ENCODE measurements at places on chromosomes 4 and X.

GRCh38 chr4:101415962-101416361 lies 68.6 kb upstream of the PPP3CA start:
- DNase-seq, result no peak

DNA sequence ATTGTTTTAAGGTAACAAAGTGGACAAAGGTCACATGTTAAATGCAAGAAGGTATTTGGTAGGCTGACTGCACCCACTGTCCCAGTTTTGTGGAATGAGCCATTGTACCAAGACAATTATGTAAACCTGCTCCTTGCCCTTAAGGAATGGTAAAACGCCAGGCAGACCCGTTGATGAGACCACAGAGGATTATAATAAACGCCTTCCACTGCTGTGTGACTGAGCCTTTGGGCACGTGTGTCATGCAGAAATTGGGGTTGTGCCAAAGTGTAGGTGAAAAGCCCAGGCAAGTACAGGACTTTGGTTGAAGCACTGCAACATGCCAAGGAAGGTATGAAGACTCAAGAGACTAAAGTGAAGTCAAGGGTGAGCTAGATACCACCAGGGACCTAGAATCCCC lies 59.7 kb downstream of the LRRC66 start:
- DNase-seq, result no peak

DNA sequence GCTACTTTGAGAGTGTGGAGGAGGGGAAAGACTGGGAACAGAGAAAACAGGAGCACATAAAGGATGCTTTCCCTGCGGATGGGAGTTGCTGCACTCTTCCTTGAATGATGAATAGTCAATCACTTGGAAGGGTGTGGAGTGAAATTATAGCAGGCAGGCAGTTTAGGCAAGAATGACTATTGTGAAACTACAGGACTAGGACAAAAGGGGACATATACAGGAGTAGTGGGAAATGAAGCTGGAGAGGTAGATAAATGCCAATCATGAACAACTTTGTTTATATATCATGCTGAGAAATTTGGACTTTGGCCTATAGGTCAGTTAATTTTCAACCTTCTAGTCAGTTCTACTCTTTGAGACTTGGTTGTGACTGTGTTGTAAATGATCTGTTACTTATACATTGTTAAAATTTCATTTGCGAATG lies 76.9 kb downstream of the PAQR3 start:
- no peak for DNase-seq

DNA sequence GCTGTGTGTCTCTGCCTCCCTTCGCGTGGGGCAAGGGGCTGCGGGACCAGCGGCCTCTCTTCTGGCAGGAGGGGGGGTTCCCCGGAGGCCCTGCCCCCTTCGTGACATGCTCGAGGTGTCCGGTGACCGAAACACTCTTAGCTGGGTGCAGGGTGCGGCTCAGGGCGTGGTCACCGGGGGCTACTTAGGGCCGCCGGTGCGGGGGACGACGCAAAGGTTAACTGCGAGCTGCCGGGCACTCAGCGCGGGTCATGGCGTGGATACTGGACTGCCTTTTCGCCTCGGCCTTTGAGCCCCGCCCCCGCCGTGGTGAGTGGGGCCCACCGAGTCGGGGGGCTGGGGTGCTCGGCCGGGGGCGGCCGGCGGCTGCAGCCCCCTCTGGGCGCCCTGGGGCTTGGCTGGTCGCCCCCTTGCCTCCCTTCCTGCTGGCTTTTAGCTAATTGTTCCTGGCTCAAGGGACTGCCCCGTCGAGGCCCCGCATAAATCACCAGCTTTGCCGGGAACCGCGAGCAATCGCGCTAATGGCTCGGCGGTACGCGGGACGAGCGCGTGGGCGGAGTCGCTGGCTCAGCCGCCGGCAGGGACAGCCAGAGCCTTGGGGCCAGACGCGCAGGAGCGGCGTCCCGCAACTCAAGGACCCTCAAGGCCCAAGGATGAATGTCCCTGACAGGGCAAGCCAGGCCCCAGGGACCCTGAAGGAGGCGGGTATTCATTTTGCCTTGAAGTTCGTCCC lies at the start of gene ARHGAP36:
TSS of gene ARHGAP36 (plus strand) at position 211 of the 733 bp plus-strand sequence. CDS start 23,320 bp downstream, outside the sequence.
- no peak for DNase-seq

- DNase-seq, result no peak
These were observed 75.4 kb upstream of the C4orf50 start for GRCh38 chr4:6093671-6094070.

- no peak for DNase-seq
These were observed 13.3 kb upstream of the DYNLT3 start for GRCh38 chrX:37860721-37861120.

- no peak for DNase-seq
These were observed 185.5 kb upstream of the ANXA10 start for GRCh38 chr4:167906851-167907250.

- DNase-seq, result no peak
These were observed 90.3 kb downstream of the JAKMIP1 start for GRCh38 chr4:6109842-6110560.

GRCh38 chr4:33218238-33218637 lies 2498.1 kb downstream of the PCDH7 start:
- no peak for DNase-seq

GRCh38 chrX:28189011-28189410 lies 207.8 kb upstream of the DCAF8L1 start:
- DNase-seq, result no peak

- no peak for DNase-seq
These were observed 1005.5 kb upstream of the GRID2 start for GRCh38 chr4:91298156-91298700.

DNA sequence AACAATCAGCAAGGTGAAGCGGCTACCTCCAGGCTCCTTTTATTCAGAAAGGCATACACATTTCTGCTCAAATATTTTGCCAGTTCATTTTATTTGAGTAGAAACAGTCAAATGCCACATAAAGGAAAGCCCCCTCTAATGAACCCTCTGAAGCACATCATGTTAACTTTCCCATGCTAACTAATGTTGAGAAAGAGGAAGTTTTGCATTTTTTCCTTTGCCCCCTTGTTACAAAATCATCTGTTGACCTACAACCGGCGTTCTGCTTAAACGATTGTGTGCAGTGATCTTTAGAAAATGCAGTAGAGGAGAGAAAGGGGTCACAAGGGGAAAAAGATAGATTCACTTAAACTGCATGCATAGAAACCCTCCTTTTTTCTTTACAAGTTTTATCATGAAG lies 25.2 kb upstream of the ATXN3L start:
- no peak for DNase-seq

DNA sequence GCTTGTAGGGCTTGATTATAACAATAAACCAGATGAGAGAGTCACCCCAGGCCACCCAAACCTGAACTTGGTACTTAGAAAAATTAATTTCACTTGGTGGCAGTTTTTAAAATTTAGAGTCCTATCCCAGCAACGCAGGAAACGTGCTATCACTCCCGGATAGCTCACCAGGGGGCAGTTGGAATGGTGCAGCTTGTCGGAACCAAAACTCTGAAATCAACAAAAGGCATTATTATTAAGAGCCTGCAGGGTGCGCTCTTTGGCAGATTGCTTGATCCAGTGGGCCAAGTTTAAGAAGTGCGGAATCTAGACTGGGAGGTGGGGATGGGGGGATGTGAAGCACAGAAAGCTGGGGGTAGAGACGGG lies 2.4 kb downstream of the FRAS1 start:
- DNase-seq, result no peak

DNA sequence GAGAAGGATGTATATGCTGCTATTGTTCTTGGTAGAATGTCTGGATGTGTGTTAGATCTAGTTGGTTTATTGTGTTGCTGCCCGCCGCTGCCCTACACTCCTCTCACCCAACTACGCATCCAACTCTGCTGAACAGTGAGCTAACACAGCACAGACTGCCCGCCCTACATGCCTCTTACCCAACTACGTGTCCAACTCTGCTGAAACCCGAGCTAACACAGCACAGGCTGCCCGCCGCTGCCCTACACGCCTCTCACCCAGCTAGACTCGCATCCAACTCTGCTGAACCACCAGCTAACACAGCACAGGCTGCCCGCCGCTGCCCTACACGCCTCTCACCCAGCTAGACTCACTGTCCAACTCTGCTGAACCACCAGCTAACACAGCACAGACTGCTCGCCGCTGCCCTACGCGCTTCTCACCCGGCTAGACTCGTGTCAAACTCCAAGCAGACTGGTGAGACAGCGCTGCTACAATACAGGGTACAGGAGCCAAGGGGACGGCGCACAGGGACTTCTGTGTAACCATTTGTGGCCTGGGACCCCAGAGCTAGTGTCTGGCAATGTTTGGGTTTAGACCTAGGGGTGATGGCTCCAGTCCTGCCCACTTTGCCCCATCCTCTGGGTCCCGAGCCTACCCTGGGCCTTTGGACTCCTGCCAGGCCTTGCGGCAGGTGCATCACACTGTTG lies 11.6 kb upstream of the CTBP1 start:
- DNase-seq, result no peak

DNA sequence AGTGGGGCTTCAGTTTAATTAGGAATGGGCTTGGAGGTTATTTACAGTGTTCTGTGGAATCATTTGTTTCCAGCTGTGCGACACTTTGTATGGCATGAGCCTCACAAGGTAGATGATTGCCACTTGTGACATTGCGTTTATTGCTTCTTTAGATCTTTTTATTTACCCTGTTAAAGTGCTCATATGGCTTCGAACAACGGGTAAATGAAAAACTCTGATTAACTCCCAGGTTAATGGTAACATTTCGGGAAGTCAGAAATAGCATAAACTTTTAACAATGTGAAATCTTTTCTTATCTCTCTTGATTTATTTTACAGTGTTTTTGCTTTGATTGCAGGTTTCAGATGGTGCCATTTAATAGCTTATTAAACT lies 494.3 kb downstream of the IDS start:
- no peak for DNase-seq

DNA sequence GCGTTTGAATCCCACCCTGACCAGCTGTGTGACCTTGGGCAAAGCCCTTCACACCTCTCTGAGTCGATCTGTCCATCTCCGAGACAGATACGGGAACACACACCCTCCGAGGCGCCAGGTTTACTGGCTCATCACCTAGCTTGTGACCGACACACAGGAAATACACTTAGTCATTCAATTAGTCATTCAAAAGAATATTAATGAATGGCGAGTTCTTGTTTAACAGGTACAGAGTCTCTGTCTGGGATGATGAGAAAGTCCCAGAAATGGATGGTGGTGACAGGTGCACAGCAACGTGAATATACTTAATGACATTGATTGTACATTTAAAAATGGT lies 80.6 kb downstream of the PPP2R2C start:
- no peak for DNase-seq

DNA sequence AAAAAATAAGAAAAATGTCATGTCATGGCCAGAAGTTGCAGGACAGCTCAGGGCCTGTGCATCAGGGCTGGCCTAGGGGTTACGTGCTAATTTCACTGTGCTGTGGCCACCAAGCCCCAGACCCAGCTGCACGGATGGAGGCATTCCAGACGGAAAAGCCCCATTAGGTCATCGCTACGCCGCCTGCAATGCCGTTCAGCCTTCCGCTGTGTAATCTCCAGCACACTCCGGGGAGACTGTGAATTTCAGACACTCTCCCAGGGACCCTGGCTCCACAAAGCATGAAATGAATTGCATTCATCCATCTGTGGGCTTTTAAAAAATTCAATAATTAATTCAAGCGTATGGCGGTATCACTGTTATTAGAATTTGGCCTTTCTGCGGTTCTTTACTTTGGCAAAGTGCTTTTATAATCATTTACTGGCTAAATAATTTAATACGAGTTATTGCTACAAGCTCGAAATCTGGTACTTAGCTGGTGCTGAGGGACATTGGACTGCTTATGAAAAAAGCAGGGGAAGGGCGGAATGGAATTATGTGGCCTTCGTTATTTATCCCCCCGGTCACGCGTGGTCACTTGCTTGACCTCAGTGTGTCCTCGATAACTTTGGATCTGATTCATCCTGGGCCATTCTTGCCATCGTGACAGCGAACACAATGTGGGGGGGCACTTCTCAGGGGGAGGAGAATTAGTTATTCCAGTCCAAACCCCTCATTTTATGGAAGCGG lies 9.0 kb upstream of the NSG1 start:
- no peak for DNase-seq

GRCh38 chrX:12245650-12246645 lies 107.7 kb downstream of the FRMPD4 start:
- DNase-seq, result no peak

DNA sequence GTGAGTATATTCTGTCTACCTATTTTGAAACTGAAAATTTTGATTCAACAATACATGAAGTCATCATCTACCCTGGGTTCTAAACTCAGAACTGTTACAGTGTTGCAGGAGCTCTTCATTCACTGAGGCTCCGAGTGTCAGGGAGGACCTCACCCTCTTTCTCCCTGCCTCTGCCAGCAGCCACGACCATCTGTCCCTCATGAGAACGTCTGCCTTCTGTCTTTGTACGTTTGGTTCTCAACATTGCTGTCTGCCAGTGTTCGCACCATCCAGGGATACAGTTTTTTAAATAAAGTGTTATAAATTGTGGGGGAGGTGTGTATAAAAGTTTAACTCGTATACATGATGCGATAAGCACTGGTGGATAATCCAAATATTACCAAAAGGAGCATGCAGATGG lies 55.5 kb downstream of the TRAPPC11 start:
- no peak for DNase-seq

DNA sequence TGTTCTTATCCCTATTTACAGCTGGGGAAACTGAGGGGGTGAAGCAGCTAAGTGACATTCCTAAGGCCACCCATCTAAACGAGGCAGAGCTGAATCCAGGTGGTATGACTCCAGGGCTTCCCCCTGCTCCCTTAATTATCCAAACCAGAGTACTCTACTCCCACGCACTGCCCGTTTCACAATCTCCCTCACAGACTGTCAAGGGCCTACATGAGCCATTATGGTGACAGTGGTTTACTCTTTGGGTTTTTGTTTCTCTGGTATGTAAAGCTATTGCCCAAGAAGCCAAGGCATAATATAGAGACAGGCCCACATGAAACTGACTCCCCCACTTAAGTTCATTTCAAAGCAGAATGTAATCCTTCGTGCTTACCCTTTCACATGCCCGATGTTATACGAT lies 95.1 kb downstream of the NHS start:
- DNase-seq, result no peak

DNA sequence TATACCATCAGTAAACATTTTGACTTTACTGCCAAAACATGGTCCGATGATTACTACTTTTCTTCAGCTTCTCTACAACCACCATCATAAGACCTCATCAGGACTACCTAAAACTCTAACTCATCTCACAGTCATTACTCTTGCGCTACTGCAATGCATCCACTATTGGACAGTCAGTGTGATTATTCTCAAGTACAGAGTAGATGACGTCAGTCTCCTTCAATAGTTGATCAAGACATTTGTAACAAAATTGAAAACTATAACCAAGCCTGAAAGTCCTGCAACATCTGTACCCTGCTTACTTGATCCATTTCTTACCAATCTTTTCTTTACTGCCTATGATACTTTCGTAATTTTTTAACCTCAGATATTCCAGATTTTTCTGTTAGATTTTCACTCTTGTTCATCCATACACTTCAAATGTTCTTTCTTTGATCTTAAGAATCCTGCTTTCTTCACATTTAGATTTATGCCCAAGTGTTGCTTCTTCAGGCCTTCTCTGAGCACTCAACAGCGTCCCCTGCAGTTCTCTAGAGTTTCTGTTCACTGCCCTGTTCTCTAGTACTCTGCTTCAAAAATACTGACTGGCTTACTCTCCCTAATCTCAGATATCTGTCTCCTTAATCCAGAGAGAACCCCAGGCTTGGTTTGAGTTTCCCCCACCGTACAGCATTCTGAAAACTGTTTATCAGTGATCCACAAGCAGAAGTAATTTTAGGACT lies 1517.6 kb downstream of the STIM2 start:
- DNase-seq, result no peak

GRCh38 chr4:69896530-69897116 lies 34.2 kb upstream of the CSN1S1 start:
- DNase-seq, result no peak

All from stimulated activated CD8-positive, alpha-beta memory T cell treated with anti-CD3 and anti-CD28 coated beads, Interleukin-15, amount 100 ng/mL, for 24 hours (primary cell).